Renal cortex interstitium (tissue), 15 donors: ENCODE measurements at places on chromosomes 11 and 22. TPM values are rescaled to one million over a fixed set of nuclear protein-coding genes. Genes with fewer than 3 reads are reported as not detected.

GRCh38 chr11:36019722-36020121, 75.9 kb downstream of the LDLRAD3 start:
- no peak for DNase-seq

The CECR2 gene
- 21.4 TPM for polyA plus RNA-seq

GRCh38 chr11:17531636-17532113, 12.5 kb downstream of the USH1C start:
- DNase-seq: no peak

GRCh38 chr11:27285761-27286160, 77.3 kb downstream of the CCDC34 start:
- DNase-seq: no peak

- no peak for DNase-seq
These were observed 130.9 kb upstream of the HSD17B12 start for GRCh38 chr11:43549624-43550023.

The PGGHG gene
- polyA plus RNA-seq: 29.2 TPM

GRCh38 chr22:38957046-38957770, at the start of gene APOBEC3A:
Gene APOBEC3A (plus strand): TSS chr22:38957609. CDS start chr22:38957692, 83 bp downstream.
- no peak for DNase-seq

GRCh38 chr11:44286268-44286880, 23.6 kb downstream of the ALX4 start:
- no peak for DNase-seq

DNA sequence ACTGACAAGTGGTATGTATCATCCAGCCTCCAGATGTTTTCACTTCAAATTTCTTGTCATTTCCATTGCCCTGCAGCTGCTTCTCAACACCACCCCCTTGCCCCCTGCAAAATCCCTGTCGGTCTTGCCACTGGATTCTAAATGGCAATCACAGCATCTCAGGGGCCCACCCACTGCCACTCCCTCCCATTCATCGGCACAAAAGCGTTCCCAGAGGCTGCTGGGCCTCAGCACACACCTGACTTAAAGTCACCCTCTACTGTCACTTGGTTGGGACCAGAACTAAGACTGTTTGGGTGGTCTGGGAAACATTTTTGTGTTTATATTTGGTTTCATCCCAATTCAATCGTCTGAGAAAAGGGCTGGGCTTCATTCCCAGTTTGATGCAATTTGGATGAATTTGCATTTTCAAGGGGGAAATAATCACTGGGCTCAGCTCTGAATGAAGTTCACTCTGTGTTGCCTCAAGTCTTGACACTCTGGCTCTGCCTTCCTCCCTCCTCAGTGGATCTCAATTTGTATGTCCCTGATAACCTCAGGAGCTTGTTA, 27.1 kb downstream of the SYT13 start:
- DNase-seq: no peak

The YPEL1 gene
- 16.3 TPM for polyA plus RNA-seq

GRCh38 chr11:26575946-26576345, 3.9 kb upstream of the MUC15 start:
- no peak for DNase-seq

- DNase-seq: no peak
These were observed 70.7 kb upstream of the TTC12 start for GRCh38 chr11:113243696-113244095.

The C11orf91 gene
- polyA plus RNA-seq: not detected

The DSCAML1 gene
- 3.0 TPM for polyA plus RNA-seq

DNA sequence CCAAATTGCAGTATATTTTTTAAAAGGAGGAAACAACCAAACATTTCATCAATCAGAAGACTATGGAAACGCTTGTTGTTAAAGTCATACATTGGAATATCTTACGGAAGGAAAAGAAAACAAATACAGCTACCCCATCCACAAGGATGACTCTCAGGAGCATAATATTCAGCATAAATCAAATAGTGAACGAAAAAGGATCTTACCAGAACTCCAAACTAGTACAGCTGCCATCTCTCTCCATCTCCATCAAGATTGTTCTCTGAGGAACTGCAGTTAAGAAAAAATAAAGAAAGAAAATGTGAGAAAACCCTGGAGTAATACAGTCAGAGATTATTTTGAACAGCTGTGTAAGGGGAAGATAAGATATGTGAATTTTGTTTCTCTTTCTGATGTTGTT, 299.8 kb upstream of the CNTN5 start:
- no peak for DNase-seq

The NAT10 gene
- polyA plus RNA-seq: 52.7 TPM

DNA sequence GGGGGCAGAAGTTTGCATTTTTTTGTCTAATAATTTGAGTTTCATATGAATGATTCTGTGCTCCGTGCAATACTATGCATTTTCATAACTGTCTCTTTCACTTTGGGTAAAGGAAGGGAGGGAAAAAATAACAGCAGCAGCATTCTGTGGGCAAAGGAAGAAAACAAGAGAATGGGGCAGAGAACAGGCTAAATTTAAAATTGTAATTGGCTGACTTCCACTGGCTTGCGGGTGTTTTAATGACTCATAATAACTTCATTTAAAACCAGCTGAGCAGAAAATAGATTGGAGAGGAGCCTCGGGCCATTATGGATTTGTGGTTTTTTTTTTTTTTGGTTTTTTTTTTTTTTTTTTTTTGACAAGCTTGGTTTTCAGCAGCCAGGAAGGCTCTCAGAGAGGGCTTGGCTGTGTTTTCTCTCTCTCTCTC, 107.4 kb downstream of the ZBTB16 start:
- no peak for DNase-seq

- DNase-seq: no peak
These were observed 2220.7 kb upstream of the RAG2 start for GRCh38 chr11:38818720-38819119.

The CDCA5 gene
- 20.1 TPM for polyA plus RNA-seq

- DNase-seq: no peak
These were observed 98.7 kb downstream of the MPPED1 start for GRCh38 chr22:43510281-43511070.

The CCDC85B gene
- 5.7 TPM for polyA plus RNA-seq

The FGF4 gene
- polyA plus RNA-seq: not detected

DNA sequence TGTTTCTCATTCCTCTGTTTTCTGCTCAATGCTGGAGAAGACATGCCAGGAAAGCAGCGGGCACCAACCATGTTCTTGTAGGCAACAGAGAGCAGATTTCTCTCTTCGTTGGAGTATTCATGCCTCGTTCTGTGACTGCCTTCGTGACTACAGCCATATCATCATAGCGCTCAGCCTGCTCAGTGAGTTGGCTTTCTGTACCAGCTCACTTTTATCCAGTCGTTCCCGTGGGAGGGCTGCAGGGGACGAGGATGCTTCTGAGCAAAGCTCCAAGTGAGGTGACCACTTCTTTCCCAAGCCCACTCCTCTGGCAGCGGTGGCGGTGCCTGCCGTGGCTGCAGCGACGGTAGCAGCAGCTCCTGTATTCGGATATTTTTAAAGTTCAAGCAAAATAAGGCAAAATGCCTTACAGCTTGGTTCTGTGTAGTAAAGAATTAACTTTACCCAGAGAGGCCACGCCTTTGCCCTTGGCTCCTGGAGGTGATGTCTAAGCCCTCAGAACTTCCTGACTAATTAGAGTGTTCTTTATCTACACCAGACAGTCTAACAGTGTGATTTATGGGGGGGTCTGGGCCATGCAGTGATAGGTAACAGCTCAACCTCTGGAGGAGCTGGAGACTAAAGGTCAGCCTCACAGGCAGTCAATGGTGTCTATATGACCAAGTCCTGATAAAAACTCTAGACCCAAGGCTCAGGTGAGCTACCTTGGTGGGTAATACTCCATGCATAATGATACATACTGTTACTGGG, 35.3 kb downstream of the LDHAL6A start:
- no peak for DNase-seq
